RPMI8226 (cell line): ENCODE measurements at places on chromosomes 3 and 15.

GRCh38 chr3:130900959-130901358 is 7.1 kb downstream of the ATP2C1 start:
- no peak for DNase-seq

GRCh38 chr3:134423153-134423552 is 48.9 kb upstream of the AMOTL2 start:
- DNase-seq: no peak

- no peak for DNase-seq
These were observed 61.6 kb downstream of the STAG1 start for GRCh38 chr3:136690599-136690998.

GRCh38 chr15:79549196-79549595 is 117.1 kb downstream of the MINAR1 start:
- no peak for DNase-seq

DNA sequence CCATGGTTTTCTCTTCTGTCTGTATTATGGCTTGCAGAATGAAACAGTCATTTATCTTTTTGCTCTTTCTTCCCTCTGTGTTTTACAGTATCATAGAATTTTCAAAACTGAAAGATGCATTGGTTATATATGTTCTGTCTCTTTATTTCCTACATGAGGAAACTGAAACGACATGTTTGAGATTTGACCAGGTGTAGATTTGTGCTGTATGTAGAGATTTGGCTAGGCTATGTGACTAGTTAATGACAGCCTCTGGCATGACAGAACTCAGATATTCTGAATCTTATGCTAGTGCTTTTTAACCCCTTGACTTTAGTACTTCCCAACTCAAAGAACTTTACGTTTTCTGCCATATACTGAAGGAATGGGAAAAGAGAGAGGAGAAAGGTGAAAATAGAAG is 151.0 kb downstream of the TCF12 start:
- DNase-seq: no peak

GRCh38 chr3:49725906-49726681 is 2.3 kb upstream of the GMPPB start:
- DNase-seq: peak; percentile 21

DNA sequence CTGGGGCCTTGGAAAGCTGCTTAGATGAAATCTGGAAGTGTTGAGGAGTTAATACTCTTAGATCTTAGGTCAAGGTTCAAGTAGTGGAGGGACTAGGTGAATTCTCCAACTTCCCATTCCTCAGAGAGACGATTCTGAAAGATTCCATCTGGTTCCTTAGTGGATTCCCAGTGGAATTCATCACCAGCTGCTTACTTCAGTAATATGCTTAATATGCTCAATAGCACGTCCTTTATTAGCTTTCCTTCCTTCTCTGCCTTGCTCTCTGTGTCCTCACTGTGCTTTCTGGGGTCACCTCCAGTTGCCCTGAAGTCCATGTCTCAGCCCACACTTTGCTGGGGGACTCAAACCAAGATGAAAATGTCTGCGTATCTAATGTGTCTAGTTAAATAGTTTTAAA is 31.0 kb downstream of the CEP63 start:
- DNase-seq: no peak
